ENCODE measurements at places on chromosomes 7 and 10.

GRCh38 chr10:113735913-113736312 is 15.6 kb upstream of the PLEKHS1 start:
- peak; percentile 6 for DNase-seq

- DNase-seq: no peak
Measured at GRCh38 chr7:113128031-113128430, 9.7 kb upstream of the SMIM30 start.

GRCh38 chr10:35353395-35353794 is 17.1 kb downstream of the CCNY start:
- DNase-seq: no peak

DNA sequence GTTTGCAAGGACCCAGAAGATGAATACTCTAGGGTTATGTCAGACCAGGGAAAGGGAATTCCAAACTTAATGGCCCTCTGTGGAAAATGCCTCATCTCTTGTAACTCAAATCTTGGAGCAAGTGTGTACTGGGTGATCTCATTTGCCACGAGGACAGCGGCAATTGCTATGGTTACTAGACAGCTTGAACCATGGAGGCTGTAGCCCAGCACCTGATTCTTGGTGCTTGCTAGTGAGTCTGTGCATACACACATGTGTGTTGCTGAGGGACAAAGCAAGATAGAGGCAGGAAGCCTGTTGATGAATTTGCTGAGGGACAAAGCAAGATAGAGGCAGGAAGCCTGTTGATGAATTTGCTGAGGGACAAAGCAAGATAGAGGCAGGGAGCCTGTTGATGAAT is 58.6 kb upstream of the FEZF1 start:
- DNase-seq: no peak

DNA sequence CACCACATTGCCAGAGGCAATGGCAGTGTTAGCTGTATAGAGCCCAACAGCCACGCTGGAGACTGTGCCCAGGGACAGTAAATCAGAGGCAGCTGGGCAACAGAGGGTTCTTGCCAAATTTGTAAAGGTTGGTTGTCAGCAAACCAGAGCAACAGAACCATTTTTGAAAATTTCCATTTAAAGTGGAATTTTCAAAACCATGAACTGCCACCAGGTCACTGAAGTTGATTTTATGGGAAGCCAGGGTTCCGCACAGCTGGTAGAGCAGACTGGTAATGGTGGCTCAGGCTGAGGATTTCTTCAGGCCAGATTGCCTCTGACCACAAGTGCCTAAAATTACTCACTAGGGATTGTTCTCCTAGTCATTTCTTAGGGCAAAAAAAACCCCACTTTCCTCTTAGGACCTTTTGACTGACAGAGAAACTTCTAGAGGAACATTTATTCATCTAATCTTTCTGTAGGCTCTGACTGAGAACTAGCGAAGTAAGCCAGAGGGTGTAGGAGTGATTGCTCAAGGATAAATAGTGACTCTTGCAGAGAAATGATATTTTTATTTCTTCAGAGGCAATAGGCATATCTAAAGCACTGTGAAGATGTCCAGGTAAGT is 342.4 kb downstream of the BBS9 start:
- DNase-seq: no peak

GRCh38 chr7:17336168-17336567 is 37.7 kb downstream of the AHR start:
- no peak for DNase-seq

DNA sequence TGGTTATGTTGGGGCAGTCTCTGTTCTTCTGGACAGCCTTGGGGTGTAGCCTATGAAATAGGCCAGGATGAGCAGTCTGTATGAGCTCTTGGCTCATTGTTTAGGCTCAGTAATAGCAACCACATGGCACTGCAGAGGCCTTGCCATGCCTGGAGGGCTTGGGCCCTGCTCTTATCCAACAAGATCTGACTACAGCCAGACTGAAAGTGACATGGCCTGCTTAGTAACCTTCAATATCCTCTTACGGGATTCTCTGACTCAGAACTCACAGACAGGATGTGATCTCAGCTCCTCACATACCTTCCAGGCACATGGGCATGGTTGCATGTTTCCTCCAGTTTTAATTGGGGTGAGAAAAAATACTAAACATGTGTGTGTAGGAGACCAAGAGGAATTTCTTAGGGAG is 289.3 kb downstream of the PTEN start:
- no peak for DNase-seq

DNA sequence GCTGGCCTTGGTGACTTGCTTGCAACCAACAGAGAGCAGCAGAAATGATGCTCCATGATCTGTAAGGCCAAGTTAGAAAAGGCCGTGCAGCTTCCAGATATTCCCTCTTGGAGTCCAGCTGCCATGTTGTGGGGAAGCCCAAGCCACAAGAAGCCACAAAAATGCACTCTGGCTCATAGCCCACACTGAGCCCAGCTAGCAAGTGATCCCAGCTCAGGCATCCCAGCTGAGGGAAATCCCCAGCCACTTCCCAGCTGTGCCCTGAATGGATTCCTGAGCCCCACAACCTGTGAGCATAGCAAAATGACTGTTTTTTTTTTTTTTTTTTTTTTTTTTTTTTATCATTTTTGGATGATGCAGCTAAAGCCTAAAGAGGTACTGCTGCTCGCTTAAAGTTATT is 11.1 kb upstream of the SDK1 start:
- no peak for DNase-seq

DNA sequence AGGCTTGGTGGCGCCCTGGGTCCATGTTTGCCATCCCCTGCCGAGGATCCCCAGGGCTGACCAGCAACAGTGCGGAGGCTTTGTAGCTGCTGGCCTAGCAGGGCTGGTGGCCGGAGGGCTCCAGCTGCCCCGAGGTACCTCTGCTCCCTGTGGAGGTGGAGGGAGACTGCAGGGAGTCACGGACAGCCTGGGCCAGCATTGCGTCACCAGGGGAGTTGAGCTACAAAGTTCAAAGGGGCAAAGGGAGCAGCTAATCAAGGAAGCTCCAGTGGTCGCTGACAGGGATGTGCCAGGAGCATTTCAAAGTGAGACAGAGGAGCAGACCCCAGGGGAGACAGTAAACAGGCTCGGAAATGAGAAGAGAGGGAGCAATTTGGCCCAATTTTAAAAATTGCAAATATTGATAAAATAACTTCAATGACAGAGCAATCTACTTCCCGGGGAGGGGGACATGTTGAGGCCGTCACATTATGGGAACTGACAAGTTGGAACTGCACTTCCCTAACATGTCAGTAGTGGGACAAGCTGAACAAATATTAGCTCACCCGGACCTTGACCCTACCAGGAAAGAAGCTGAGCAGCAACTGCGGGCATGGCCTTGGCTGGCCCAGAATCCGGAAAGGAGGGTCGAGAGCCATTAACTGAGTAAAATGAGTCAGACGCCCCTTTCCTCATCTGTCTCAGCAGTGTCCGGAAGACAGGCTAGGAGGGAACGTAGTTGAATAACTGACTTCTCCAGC is 39.4 kb downstream of the BTBD16 start:
- DNase-seq: no peak

GRCh38 chr10:33660329-33660728 is 325.9 kb upstream of the NRP1 start:
- peak; percentile 3 for DNase-seq

DNA sequence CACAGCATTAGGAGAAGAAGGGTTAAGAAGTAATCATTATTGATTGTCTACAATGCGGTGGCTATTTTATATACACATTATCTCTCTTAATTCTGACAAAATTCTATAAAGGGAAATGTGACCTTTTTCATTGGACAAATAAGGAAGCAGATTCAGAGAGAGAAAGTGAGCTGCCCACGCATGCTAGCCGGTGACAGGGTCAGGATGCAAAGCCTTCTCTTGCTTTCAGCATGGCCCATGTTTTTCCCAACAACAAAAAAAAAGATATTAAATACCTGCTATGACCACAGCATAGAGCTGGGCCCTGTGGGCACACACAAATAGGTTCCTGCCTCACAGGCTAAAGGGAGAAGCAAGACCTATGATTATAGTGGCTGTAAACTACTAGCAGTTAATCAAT is 66.8 kb downstream of the PPP1R3C start:
- no peak for DNase-seq

DNA sequence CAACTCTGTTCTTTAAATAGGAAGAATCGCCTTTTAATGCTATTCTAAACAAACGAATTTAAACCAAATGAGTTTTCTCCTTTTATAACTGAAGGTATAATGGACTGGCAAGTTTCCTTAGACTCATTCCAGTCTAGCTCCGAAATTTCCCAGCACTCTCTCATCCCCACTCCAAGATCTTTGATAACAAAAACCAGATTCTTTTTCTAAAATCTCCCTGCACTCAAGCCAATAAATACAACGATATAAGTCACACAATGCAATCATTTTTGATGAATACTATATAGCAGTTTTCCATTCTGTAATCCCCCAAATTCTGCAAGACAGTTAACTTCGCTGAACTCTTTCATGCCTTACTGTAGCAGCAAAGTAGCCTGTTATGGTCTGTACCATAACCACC is 1.9 kb downstream of the OGA start:
- no peak for DNase-seq

DNA sequence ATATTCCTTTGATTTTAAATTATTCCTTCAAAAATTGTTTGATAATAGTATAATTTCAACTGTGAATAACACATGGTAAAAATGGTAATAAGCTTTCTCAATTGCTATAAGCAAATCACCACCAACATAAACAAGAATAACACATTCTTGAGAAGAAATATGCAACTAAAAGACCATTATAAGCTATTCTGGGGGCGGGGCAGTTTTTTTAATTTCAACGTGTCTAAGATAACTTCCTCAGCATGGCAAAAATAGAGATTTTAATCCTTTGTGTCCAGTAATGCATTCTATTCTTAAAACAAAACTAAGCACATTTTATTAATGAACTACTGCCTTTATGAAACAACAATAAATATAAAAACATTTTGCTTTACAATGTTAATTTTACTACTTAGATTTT is 1.5 kb downstream of the DNAJC12 start:
- no peak for DNase-seq

DNA sequence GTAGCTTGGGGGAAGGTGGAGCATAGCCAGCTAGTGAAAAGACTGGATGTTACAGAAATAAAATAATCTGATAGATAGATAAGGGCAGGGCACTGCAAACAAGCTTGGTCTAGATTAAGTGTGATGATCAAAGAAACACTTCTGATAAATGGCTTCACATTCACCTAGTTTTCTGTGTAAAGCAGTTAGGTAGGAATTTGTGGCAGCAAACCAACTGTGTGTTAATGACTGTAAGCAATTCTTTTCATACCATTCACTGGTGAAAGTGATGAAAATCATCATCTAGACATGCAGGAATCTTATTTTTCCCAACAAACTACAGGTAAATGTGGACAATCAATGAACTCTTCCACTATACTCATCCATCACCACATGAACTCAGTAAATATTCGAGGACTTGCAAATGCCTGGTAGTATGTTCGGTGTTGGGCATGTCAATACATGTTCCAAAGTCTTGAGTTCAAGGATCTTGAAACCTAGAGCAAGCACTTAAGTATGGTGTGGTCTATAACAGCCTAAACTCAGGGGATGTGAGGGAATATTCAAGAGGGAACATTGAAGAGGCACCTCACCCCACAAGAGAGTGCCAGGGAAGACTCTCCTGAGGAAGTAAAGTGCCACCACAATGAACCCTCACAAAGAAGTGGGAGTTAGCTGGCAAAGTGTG is 20.5 kb downstream of the PON3 start:
- no peak for DNase-seq

DNA sequence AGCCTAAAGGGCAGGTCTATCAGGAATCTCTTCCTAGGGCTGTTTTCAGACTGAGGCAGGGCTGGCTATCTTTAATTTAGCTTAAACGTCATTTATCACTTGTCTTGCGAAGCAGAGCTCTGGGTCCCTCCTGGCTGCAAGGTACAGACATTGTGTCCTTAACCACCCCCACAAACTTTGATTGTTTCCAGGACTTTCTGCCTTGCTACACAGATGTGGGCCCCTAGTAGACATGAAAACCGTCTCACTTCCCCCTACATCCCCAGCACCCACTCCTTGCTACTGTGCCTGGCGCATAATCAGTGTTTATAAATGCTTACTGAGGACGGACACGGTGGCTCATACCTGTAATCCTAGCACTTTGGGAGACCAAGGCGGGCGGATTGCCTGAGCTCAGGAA is 54.5 kb downstream of the PIP4K2A start:
- DNase-seq: no peak

DNA sequence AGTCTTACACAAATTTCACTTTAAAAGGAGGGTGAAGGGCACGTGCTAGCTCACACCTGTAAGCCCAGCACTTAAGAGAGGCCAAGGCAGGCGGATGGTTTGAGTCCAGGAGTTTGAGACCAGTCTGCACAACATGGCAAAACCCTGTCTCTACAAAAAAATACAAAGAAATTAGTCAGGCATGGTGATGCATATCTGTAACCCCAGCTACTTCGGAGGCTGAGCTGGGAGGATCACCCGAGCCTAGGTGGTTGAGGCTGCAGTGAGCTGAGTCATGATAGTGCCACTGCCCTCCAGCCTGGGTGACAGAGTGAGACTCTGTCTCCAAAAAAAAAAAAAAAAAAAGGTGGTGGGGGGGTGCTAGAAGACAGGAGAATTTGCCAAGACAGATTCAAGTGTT is 237.3 kb upstream of the KLF14 start:
- no peak for DNase-seq

DNA sequence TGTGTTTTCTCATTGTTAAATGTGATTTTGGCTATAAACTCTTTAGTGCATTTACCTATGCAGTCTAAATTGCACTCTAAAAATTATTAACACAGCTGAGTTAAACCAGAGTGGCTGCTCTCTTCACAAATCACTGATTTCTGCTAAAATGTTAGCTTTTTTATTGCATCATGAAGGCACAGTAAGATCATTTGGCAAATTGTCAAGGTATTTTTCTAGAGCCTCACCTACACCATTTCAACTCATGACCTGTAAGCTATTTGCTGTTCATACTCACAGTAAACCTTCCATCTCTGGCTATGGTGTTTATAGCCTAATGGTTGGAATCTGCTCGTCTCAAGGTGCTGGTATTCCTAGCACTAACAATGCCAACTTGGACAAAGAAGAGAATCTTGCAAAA is 25.7 kb downstream of the NDUFB2 start:
- DNase-seq: peak; percentile 89

DNA sequence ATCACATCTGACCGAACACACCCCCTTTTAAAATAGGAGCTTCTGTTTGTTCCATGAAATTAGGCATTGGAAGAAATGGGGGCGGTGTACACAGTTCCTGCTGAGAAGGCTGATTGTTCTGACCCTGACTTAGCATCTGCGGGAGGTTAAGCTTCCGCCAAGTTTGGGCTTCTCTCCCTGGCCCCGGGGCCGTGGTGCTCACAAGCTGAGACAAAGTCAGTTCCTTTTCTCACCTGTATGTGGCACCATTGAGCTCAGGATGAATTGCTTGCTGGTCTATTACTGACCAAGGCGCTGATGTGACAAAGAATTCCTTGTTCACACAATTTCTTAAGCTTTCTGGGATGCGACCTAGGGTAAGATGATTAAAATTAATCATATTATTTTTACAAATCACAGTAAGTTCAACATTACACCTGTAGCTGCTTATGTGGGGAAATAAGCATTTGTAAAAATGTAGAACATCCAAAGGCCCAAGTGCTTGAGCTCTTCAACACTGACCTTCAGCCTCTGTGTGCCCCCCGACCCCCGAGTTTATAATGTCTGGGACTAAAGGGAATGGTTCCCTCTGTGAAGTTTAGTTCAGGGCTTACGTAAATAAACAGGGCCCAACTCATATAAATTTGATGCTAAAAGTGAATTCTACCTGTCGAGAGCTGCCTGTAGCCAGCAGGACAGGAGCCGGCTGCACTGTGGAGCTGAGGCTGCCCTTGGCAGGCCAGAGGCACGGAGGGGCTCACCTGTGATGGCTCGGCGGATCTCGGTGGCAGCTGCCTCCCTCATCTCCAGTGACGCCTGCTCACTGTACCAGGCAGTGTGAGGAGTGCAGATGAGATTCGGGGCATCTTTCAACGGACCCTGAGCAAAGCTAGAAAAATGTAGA is 50.8 kb downstream of the ZRANB1 start:
- DNase-seq: peak; percentile 0

- DNase-seq: no peak
Measured at GRCh38 chr10:127314797-127315196, 118.4 kb upstream of the INSYN2A start.
